ENCODE measurements at places on chromosomes 13 and 19. TPM values are rescaled to one million over a fixed set of nuclear protein-coding genes. Genes with fewer than 3 reads are reported as not detected.

- no peak for DNase-seq
Observed at GRCh38 chr13:46101484-46102254, 3.2 kb downstream of the CPB2 start.

GRCh38 chr13:27619728-27620376 lies 477 bp downstream of the LNX2 start:
- peak; percentile 35 for DNase-seq

GRCh38 chr19:56309511-56310185 lies 5.0 kb downstream of the ZSCAN5A start:
- DNase-seq, result peak; percentile 41

DNA sequence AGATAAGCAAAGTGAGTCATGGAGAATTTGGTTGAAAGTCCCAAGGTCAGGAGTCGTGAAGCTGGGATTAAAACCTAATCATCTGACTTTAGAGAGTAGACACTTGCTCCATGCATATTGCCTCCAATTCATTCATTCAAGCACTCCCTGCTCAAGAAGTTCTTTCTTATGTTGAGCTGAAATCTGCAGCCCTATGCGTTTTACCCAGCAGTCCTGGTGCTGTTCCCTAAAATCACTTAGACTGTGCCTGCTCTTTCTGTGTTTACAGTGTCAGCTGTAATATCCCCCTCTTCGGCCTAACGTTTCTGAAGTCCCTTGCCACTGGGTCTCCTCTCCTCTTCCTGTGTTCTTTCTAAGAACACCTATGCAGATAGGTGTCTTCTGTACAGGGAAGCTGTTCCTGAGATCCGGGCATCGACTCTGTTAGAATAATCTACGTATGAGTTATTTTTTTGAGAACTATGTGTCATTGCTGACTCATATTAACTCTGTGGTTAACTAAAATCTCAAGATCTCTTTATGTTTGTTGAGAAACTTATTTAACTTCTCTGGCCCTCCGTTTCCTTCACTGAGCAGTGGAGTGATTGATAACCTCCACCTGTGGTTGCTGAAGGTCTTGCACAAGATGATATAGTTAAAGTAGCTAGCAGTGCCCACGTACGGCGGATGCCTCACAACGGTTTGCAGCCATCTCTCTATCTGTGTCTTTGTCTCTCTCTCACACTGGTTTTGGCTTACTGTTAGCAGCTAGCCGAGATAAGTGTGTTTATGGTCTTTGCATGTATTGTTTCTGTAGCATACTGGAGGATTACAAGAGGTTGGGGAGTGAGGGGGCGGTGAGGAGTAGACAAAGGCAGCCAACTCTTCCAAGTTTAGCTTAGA lies 4.7 kb downstream of the ALOX5AP start:
- peak; percentile 94 for DNase-seq

ICAM5 gene
- 4.0 TPM for total RNA-seq

DNA sequence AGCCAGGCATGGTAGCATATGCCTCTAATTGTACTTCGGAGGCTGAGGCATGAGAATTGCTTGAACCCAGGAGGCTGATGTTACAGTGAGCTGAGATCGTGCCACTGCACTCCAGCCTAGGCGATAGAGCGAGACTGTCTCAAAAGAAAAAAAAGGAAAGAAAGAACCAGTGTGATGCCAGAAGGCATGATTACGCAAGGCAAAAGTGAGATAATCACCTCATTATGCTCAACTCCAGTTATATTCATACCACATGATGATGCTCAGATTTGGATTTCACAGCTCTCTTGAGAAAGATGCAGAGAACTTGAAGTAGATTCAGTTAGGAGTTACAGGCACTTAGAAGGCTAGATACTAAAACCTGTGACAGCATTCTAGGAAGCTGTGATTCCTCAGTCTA lies 21.8 kb downstream of the RCBTB1 start:
- no peak for DNase-seq

GRCh38 chr19:10763828-10764339 lies 46.0 kb downstream of the DNM2 start:
- DNase-seq, result no peak

ELSPBP1 gene
- total RNA-seq, result not detected

- no peak for DNase-seq
Observed at GRCh38 chr13:41701676-41702075, 244.3 kb downstream of the RGCC start.

Data from LHCN-M2 (cell line).